ENCODE measurements at places on chromosomes 4 and X.

GRCh38 chr4:7652451-7652881 is 217.7 kb upstream of the PSAPL1 start:
- DNase-seq = no peak

DNA sequence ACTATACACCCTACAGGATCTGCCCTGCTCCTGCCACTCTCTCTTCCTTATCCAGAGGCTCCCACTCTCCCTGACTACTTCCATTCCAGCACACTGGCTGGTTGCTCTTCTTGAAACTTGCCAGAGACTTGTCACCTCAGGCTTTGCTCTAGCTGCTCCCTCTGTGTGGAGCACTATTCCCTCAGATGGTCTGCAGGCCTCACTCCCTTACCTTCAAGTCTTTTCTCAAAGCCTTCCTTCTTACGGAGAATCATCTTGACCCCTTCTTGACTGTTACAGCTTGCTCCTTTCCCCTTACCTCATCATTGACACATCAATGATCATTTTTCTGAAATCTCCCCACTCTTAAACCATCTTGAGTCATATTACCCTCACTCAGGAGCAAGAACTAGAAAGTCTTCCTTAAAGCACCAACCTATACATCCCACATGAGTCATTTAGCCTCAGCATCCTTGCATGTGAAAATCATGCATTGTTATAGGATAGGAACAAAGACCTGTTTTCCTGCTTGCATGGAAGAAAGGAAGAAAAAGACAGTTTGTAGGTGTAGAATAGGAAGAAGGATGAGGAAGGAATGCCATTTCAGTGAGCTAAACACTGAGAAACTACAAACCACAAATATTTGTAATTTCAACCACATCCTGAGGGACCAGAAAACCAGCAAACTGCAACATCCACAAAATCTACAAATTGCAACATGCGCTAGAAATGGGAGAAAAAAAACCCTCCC is 55.7 kb downstream of the ANTXR2 start:
- DNase-seq = peak; percentile 53

- no peak for DNase-seq
These were observed 5.1 kb downstream of the PF4 start for GRCh38 chr4:73976716-73977115.

GRCh38 chr4:1300466-1301455 is 11.1 kb downstream of the MAEA start:
- DNase-seq = no peak

DNA sequence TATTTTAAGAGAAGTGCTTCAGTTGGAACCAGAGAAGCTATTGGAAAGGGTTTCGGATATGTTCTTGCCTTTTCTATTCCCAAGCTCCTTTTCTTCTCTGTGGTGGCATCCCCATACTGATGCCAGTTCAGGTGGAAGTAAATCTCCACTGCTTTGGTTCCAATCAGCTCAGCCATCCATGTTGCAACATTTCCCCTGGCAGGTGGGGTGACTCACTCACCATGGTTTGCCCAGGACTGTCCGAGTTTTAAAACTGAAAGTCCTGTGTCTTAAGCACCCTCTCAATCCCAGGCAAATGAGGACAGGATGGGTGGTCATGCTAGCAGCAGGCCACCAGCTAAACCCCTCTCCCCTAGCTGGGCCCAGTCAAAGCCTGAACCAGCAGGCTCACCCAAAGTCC is 15.1 kb downstream of the RAI2 start:
- no peak for DNase-seq

DNA sequence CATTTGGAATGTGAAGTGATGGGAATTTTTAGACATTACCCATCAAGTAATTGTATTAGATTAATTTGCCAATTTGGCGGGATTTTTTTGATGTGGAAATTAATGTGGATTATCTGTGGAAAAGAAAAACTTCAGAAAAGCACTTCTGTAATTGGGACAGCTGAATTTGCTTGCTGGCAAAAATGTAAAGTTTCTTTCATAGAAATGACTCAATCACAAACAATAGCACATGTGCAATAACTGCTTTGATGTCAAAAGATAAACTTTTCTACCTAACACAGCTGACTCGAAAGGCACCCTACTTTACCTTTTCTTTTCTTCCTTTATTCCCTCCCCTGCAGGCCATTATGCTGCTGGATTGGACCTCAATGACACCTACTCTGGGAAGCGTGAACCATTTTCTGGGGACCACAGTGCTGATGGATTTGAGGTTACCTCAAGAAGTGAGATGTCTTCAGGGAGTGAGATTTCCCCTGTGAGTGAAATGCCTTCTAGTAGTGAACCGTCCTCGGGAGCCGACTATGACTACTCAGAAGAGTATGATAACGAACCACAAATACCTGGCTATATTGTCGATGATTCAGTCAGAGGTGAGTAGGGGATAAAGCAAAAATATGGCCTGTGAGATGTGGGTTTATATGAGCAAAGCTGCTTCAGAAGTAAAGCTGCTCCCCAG is 1.4 kb downstream of the AREG start:
- DNase-seq = no peak

GRCh38 chr4:10762561-10762960 is 78.0 kb upstream of the CLNK start:
- DNase-seq = no peak

GRCh38 chr4:109690690-109691410 is 12.4 kb downstream of the CASP6 start:
- DNase-seq = no peak

DNA sequence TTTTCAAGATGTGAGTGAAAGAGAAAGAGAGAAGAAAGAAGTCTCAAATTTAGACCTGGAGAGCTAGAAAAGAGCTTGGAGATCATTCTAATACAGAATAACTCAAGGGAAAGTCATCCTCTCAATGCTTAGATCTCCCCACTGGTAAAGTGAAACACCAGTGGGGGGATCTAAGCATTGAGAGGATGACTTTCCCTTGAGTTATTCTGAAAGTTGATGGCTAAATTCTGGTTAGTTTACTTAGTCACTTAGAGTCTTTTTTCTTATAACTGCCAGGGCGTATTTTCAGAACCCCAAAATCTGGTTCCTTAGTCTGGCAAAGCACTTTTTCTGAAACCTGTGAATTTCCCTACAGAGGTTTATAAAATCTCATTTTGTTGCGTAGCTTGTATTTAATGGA is 198.6 kb downstream of the ARHGAP24 start:
- no peak for DNase-seq

GRCh38 chrX:118971552-118971951 is 2.9 kb upstream of the LONRF3 start:
- no peak for DNase-seq

DNA sequence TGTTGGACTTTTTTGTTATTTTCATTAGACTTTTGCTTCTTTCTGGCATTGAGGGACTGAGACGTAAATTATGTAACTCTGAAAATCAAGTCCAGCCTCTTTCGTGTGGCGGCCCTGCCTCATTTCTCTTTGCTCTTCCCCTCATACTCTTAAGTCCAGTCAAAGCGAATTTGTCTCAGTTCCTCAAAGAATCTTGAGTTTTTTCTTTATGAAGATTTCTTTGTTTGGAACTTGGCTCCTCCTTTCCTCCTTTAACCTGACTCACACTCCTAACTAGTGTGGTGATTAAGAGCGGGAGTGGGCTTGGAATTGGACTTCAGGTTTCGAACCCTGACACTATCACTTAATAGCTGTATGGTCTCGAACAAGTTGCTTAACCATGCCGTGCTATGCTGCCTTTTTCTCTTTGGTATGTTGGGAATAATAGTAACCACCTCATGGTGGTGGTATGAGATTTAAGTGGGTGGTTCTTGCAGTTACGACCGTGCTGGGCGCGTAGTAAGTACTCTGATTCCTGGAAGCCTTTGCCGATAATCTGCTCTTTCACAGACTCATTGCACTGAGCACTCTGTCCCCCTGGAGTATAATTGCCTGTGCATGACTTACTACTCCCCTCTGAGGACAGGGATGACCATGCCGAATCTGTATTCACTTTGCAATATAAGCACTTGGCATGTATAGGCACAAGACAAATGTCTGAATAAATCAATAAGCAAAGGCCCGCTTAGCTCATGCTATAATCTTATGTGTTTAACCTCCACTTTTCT is 19.1 kb downstream of the FNIP2 start:
- no peak for DNase-seq

- no peak for DNase-seq
These were observed 126.9 kb downstream of the UNC5C start for GRCh38 chr4:95421869-95422268.

GRCh38 chr4:16438986-16439385 is 212.7 kb upstream of the TAPT1 start:
- no peak for DNase-seq

- DNase-seq = no peak
These were observed 34.0 kb downstream of the STARD8 start for GRCh38 chrX:68681443-68681941.

DNA sequence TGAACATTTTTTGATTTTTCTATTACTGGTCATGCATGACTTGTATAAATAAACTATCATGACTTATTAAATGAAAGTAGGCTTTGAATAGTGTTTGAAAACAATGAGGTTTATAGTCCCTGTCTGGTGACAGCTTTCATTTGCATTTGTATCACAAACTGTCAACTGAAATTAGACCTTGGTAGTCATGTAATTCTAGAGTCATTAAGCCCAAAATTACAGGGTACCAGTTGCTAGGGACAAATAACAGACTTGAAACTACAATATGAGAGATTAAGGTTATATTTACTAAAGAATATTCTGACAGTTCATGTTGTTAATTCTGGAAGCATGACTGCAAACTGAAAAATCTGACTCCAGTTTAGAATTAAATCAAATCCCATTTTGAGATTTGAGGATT is 9.2 kb upstream of the VAMP7 start:
- DNase-seq = no peak

GRCh38 chr4:85793233-85793585 is 318.3 kb downstream of the ARHGAP24 start:
- DNase-seq = no peak

DNA sequence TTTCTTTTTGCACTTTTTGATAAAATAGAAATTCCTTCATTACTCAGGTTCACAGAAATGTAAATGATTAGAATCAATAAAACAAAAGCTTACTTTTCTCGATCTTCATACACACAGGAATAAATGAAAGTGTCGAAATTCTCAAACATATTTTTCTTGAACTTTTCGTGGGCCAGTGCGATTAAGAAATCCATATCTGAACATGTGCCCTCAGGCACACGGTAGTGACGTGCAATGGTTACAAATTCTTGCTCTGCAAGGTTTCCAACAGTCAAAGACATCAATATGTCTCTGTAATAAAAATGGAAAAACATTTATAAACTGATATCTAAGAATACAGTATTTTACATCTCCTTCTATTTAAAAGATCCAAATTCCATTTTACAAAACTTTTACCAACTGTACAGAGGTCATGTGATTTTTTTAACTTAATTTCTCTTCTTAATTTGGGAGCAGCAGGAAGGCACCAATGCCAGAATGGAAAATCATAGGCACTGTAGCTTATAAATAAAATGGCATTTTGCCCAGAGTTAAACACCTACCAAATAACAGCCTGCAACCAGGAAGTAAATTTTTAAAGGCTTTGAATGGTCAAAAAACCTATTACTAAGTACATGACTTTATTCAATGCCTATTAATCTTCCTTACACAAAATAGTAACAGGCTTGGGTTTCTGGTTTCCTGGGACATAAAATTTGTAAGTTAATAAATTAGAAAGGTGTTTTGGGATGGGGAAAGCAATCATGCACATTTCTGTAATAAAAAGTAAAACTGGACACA is 165.0 kb downstream of the EFHC2 start:
- DNase-seq = no peak

DNA sequence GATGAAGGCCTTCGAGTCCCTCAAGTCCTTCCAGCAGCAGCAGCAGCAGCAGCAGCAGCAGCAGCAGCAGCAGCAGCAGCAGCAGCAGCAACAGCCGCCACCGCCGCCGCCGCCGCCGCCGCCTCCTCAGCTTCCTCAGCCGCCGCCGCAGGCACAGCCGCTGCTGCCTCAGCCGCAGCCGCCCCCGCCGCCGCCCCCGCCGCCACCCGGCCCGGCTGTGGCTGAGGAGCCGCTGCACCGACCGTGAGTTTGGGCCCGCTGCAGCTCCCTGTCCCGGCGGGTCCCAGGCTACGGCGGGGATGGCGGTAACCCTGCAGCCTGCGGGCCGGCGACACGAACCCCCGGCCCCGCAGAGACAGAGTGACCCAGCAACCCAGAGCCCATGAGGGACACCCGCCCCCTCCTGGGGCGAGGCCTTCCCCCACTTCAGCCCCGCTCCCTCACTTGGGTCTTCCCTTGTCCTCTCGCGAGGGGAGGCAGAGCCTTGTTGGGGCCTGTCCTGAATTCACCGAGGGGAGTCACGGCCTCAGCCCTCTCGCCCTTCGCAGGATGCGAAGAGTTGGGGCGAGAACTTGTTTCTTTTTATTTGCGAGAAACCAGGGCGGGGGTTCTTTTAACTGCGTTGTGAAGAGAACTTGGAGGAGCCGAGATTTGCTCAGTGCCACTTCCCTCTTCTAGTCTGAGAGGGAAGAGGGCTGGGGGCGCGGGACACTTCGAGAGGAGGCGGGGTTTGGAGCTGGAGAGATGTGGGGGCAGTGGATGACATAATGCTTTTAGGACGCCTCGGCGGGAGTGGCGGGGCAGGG is 568 bp downstream of the HTT start:
- peak; percentile 79 for DNase-seq

GRCh38 chr4:163744861-163745260 is 250.4 kb downstream of the TMA16 start:
- no peak for DNase-seq

GRCh38 chr4:4781936-4782707 is 77.3 kb upstream of the MSX1 start:
- no peak for DNase-seq

- no peak for DNase-seq
These were observed 21.0 kb upstream of the RASGEF1B start for GRCh38 chr4:81492606-81493230.

- DNase-seq = no peak
These were observed 111.5 kb downstream of the ASB9 start for GRCh38 chrX:15158350-15158735.

GRCh38 chrX:1283741-1284140 is 15.1 kb downstream of the CSF2RA start:
- no peak for DNase-seq

- DNase-seq = no peak
These were observed 165 bp upstream of the PTCHD1 start for GRCh38 chrX:23334521-23334847.

- no peak for DNase-seq
These were observed 20.8 kb upstream of the ZCCHC12 start for GRCh38 chrX:118802857-118803256.

GRCh38 chr4:23481566-23481965 is 408.3 kb downstream of the PPARGC1A start:
- DNase-seq = no peak

- DNase-seq = no peak
These were observed 38.8 kb upstream of the UGDH start for GRCh38 chr4:39565878-39566600.

DNA sequence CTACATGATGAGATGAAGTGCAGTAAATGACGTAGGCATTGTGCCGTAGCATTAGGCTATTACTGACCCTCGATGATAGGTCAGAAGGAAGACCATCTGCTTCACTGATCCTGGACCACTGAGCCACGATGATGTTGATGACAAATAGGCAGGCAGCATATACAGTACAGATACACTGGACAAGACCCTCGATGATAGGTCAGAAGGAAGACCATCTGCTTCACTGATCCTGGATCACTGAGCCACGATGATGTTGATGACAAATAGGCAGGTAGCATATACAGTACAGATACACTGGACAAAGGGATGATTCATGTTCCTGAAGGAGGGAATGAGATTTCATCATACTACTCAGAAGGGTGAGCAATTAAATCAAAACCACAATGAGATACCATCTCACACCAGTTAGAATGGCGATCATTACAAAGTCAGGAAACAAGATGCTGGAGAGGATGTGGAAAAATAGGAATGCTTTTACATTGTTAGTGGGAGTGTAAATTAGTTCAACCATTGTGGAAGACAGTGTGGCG is 50.9 kb downstream of the BEND4 start:
- DNase-seq = no peak

All from DND-41 (cell line).